PC-9 (cell line): ENCODE measurements at places on chromosomes 11 and 22. TPM values are rescaled to one million over a fixed set of nuclear protein-coding genes. Genes with fewer than 3 reads are reported as not detected.

The NLRP6 gene
- total RNA-seq, result 0.33 TPM in 1 of 2 replicates, not detected in the other

The CCDC87 gene
- 0.83 and 1.0 TPM in 2 replicates for total RNA-seq

The RTN4RL2 gene
- 3.4 and 4.6 TPM in 2 replicates for total RNA-seq

The GNG3 gene
- total RNA-seq, result 0.57 TPM in 1 of 2 replicates, not detected in the other

The IFTAP gene
- 18.9 TPM in 2 replicates for total RNA-seq

The MIOX gene
- total RNA-seq, result 1.4 and 1.5 TPM in 2 replicates

The KCTD14 gene
- 12.0 and 21.3 TPM in 2 replicates for total RNA-seq

The CBLIF gene
- total RNA-seq, result not detected in 2 replicates

The OR51B4 gene
- not detected in 2 replicates for total RNA-seq

The DAGLA gene
- 8.3 and 10.1 TPM in 2 replicates for total RNA-seq

DNA sequence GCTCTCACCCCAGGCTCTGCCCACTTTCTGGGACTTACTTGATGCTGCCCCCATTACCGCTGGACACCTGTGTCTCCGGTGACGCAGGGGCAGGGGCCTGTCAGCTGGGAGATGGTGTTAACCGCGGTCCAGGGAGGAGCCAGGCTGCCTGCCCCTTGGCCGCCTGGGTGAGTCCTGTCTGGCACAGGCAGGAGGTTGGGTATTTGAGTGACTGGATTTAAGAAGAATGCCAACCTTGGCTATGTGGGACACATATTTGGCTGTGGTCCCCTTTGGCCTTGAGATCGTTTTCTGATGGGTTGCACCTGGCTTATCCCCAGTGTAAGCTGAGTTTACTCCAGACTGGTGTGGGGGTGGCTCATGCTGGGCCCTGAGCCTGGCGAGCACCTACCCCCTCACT is 2.5 kb downstream of the MUC6 start:
- peak; percentile 46 for DNase-seq

GRCh38 chr22:26391091-26391490 is 38.0 kb upstream of the ASPHD2 start:
- no peak for DNase-seq

DNA sequence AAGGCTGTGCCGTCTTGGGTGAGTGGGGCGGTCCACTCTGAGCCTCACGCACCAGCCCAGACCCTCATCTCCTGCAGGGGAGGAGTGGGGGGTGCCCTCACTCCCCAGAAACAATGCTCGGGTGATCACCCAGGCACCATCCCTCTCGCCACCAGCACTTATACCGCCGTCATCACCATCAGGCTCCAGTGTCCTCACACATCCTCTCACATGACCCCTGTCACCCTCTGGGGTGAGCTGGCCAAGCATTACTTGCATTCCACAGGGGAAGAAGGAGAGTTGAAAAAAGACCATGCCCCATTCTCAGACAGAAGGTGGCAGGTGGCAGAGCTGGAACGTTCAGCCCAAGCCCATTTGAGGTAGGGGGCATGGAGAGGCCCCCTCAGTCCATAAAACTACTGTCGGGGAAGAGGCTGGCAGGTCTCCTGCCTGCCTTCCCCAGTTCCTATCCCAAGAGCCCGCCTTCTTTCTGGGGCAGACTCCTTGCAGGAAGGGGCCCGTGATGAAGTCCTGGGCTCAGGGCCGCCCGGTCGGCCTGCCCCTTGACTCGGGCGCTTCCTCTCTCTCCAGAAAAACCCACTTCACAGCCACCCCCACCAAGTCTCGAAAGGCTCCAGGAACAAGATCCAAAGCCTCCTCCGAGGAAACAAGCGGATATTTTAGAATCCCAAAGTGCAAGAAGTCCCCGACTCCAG is 153.3 kb downstream of the DSCAML1 start:
- DNase-seq, result no peak

GRCh38 chr11:130711193-130711592 is 205.1 kb downstream of the SNX19 start:
- no peak for DNase-seq

DNA sequence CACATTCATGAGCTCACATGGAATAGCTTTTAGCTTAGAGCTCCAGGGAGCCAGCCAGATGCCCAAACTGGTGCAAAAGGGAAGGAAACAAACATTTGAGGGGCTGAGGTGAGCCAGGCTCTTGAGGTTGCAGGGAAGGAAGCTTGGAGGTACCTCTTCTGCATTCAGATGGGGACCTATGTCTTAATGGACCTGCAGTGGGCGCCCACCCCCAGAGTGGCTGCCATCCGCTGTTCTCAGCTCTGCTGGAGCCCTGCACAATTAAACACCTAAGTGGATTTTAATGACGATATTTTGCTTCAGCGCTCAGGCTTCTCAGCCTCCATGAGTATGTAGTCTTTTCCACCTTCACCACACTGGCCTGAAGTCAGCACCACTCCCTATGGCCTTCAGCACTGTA is 100.8 kb downstream of the LDLRAD3 start:
- no peak for DNase-seq

DNA sequence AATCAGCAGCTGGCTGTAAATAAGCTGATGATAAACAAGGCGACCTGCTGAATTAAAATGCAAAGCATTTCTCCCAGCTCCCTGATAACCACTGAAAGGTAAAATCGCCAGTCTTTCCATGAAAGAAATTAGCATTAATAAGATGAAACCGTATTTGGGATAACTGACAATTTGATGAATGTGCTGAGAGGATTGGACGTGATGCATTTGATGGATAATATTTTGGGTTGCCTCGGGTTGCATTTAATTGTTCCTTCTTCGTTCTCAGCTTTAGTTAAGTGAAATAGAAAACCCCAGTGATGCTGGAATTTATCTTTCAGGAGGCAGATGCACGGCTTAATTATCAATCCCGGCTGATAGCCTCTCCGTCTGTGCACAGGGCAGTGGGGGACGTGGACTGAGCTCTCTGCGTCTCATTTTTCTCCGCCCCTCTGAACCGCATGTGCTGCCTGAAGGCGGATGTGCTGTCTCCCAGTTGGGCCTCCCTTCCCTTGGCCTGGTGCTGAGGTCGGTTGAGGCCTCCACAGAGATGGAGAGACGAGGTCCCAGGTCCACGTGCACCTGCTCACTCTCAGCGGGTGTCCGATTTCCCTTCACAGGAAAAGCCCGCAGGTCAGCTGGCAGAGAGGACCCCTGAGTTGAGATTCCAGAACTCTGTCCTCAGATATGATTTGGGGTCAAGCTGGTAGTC is 846.2 kb downstream of the BRD1 start:
- DNase-seq, result no peak

GRCh38 chr22:38756711-38757463 is 1.1 kb upstream of the SUN2 start:
- no peak for DNase-seq

DNA sequence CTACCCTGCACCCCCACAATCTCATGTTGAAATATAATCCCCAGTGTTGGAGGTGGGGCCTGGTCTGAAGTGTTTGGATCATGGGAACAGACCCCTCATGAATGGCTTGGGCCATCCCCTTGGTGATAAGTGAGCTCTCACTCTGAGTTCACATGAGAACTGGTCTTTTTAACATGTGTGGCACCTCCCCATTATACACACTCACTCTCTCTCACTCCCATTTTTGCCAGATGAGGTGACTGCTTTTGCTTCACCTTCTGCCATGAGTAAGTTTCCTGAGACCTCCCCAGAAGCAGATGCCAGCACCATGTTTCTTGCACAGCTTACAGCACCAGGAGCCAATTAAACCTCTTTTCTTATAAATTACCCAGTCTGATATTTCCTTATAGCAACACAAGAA is 32.1 kb upstream of the DRD2 start:
- no peak for DNase-seq

DNA sequence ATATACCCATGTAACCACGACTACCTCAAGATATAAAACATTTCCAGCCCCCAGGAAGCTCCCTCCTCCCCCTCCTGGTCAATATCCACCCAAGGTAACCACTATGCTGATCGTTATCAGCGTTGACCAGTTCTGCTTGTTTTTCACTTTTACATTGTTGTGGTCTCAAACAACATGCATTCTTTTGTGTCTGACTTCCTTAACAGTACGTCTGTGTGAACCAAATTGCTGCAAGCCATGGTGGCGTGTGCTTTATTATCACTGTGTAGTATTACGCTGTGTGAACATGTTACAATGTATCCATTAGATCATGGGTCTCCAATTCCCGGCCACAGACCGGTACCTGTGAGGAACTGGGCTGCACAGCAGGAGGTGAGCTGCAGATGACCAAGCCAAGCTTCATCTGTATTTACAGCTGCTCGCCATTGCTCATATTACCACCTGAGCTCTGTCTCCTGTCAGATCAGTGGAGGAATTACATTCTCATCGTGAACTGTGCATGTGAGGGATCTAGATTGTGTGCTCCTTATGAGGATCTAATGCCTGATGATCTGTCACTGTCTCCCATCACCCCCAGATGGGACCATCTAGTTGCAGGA is 15.5 kb upstream of the GRK3 start:
- DNase-seq, result no peak

- no peak for DNase-seq
These were observed 49.7 kb downstream of the OTOG start for GRCh38 chr11:17596711-17597110.
